ENCODE measurements at places on chromosomes 2 and 18. TPM values are rescaled to one million over a fixed set of nuclear protein-coding genes. Genes with fewer than 3 reads are reported as not detected.

SLC5A7 gene
- not detected for total RNA-seq

PLGLB1 gene
- 0.26 TPM for total RNA-seq

OR6B3 gene
- not detected for total RNA-seq

MERTK gene
- total RNA-seq, result 4.9 TPM

C2orf80 gene
- not detected for total RNA-seq

BCL11A gene
- total RNA-seq, result under 0.01 TPM

CD8A gene
- not detected for total RNA-seq

CTNNA2 gene
- not detected for total RNA-seq

SCYGR8 gene
- total RNA-seq, result not detected

CNDP1 gene
- total RNA-seq, result not detected

GPR55 gene
- total RNA-seq, result not detected

ARHGAP28 gene
- 5.1 TPM for total RNA-seq

KIF3C gene
- 8.1 TPM for total RNA-seq

QPCT gene
- 2.5 TPM for total RNA-seq

SLC4A1AP gene
- 32.5 TPM for total RNA-seq

SEPTIN10 gene
- 146 TPM for total RNA-seq

SLC11A1 gene
- 0.19 TPM for total RNA-seq

CDH20 gene
- not detected for total RNA-seq

TRAF3IP1 gene
- 11.3 TPM for total RNA-seq

KIF1A gene
- total RNA-seq, result not detected

REG3G gene
- total RNA-seq, result not detected

ASIC4 gene
- total RNA-seq, result 0.12 TPM

TFPI gene
- total RNA-seq, result 437 TPM

GPR45 gene
- total RNA-seq, result not detected

PSMA8 gene
- total RNA-seq, result not detected

CD207 gene
- total RNA-seq, result not detected

LIMS4 gene
- 12.4 TPM for total RNA-seq

DSG1 gene
- total RNA-seq, result not detected

ZNF521 gene
- 6.5 TPM for total RNA-seq

CXCR1 gene
- not detected for total RNA-seq

VIT gene
- 0.12 TPM for total RNA-seq

ABCB11 gene
- total RNA-seq, result not detected

ITGAV gene
- total RNA-seq, result 144 TPM

ITPRID2 gene
- 174 TPM for total RNA-seq

MAB21L4 gene
- total RNA-seq, result not detected

SPDYA gene
- total RNA-seq, result 0.79 TPM

All from aortic smooth muscle cell (primary cell).